ENCODE measurements at places on chromosomes 16 and 17.
A peak's percentile ranks its signal among the peaks of the same experiment; 100 is the strongest.

DNA sequence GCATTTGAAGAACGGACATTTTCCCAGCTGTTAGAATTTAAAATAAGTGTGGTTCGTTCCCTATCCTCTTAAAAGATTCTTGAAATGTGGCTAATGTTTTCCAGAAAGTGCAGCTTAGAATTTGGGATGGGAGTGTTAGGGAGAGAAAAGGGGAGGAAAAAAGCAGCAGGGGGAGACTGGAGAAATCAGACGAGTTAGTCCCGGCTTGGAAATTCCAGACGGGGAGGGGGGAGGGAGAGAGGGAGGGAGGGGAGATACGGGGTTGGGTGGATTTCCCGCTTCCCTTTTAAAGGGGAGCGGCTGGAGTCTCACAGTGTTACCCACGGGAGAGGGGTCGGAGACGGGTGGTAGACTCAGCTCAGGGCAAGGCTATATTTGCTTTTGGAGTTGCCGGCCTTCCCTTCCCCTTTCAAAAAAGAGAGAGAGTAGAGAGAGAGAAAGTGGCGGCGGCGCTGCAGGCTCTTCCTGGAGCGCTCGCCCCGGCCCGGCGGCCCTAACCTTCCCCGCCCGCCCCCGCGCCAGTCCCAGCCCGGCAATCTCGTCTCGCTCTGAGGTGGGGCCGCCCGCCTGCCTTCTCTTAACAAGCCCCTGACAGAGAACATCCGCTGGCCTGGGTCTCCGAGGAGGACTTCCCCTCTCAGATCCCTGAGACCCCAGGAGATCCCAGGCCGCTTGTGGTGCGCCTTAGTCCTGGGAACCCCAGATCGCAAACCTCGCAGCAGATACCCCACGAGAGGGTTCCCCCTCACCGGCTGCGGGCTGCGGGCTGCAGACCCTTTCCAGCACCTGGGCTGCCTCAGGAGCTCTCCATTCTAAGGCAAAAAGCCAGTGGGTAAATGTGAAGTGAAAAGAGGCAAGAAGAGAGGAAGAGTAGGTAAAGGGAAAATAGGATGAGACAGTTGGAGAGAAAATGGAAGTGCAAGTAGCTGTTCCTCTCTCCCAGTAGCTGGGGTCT, 6.6 kb downstream of the IGF2BP1 start:
- no peak for DNase-seq

DNA sequence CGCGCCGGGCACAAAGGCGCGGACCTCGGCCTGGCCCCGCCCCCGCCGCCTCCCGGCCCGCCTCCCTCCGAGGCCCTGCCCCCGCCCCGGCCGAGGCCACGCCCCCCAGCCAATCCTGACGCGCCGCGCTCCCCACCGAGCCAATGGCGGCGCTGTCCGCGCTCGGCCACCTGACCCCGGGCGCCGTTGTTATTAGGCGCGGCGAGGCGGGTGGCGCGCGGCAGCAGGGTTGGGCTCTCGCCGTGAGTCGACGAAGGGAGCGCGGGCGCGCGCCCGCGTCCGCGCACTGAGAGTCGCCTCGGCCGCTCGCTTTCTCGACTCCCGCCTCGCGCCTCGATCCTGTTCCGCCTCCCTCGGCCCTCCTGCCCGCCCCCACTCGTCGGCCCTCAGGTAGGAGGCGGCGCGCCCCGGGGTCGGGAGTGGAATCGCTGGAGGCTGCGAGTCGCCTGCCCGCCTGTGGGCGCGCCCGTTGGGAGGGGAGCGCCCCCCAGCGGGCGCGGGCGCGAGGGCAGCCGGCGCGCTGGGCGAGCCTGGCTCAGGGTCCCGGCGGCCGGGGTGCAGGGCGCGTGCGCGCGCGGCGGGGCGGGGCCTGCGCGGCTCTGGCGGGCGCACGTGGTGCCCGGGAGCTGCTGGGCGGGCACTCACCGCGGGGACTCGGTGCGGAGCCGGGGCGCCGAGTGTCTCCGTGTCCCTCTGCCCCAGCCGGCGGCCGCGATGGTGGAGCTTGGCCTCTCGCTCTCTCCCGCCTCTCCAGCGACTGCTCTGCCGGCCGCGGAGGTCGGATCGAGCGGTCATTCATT, 405 bp upstream of the CBLN1 start:
- DNase-seq: peak; percentile 95

DNA sequence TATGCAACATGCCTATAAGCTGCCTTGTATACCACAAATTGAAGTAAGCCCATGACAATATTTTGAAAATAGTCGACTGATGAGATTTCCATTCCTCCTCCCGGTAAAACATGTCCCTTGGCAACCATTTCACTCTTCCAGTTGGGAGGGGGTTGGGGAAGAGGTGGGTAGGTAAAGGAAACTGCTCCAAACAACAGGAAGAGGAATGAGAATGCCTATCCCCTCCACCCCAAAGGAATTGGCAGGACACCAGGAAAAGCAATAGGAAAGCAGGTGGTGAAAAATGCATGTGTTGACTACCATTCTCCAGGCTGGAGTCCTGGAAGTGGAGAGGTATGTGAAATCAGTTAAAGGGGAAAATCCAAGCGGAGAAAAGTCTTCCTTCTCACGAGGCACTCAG, 455.9 kb upstream of the PSMD7 start:
- DNase-seq: no peak

- DNase-seq: no peak
Measured at GRCh38 chr16:19329932-19330331, 44.4 kb downstream of the CLEC19A start.

DNA sequence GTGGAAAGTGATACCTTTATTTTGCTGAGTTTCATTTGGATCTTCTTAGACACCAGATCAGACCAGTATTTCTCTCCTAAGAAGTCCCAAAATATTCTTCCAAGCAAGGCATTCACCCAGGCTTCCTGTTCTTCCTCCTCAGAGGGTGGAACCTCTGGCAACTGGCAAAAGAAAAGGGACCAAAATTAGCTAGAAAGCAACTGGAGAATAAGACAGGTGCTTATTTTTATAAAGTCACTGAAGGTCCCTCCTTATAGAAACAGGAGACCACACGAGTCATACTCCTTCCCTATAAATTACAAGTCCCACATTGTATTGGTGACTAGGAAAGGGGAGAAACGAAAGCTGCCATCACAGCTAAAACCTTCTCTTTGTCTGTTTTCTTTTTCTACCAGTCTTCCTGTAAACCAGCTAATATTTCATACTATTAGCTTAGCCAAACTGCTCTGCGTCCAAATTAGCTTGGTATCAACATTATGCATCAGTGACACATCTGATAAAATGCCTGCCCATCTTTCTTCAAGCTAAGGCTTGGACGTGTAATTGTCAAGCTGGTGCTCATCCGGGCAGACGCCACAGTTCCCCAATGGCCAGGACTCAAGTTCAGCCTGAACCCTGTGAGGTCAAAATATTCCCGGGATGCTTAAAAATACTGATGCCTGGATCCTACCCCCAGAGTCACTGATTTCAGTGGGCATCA, 47.5 kb upstream of the ERN1 start:
- DNase-seq: no peak

DNA sequence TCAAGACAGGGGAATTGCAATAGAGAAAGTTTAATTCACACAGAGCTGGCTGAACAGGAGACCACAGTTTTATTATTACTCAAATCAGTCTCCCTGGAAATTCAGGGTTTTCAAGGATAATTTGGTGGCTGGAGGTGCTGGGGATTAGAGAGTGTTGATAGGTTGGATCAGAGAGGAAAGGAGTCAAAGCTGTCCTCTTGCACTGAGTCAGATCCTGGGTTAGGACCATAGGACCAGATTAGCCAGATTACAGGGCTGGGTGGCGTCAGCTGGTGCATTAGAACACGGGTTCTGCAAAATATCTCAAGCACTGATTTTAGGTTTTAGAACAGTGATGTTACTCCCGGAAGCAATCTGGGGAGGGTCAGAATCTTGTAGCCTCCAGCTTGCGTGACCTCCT, 1.8 kb upstream of the NSMCE1 start:
- DNase-seq: no peak

DNA sequence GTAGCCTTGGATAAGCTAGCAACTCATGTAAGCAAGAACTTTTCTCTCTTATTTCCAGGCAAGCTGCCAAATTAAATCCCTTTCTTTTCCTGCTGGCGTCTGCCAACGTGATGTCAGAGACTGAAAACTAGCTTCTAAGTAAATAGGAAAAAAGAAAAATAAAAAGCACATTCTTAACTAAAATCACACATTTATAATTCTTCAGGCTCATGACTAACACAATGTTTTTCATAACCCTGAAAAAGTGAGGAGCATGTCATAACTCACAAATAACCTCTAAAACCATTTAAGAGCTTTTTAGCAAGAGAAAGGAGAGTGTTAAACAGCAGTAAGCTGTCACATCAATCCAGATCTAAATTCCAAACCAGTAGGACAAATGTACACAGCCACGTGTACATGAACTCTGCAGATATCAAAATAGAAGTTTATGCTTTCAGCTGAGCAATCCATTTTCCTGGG, 110.0 kb downstream of the N4BP1 start:
- DNase-seq: no peak

- no peak for DNase-seq
Measured at GRCh38 chr17:57864273-57864672, 14.4 kb upstream of the MRPS23 start.

DNA sequence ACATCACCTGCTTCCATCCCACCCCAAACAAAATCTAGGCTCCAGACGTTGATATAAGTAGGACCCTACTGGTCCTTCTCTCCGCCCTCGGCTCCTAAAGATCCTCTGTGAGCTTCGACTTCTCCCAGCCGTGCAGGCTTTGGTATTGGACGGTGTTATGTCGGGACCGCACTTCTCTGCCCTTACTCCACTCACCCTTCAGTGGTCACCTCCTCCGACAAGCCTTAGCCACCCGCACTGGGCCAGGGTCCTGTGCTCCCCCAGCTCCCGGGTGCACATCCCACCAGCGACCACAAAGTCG, 1.6 kb downstream of the PSMB10 start:
- DNase-seq: no peak

DNA sequence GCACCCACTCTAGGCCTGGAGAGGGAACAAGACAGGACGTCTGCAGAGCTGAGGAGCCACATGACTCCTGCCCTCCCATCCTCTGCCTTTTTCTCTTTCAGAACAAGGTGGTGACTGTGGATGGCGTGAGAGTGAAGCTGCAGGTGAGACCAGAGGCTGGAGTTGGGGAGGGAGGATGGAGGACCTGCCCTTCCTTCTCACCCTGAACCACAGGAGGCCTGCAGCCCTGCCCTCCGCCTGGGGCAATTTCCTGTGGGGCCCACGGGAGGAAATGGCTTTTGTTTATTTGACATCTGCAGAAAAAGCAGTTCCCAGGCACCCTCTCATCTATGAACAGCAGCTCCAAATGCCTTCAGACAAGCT, 5.1 kb downstream of the RAB37 start:
- DNase-seq: peak; percentile 85

- peak; percentile 93 for DNase-seq
Measured at GRCh38 chr17:34171245-34171818, 83.8 kb upstream of the CCL2 start.

GRCh38 chr17:68334393-68334792, 43.1 kb downstream of the ARSG start:
- DNase-seq: no peak

GRCh38 chr17:1181753-1182137, 2.0 kb upstream of the ABR start:
- DNase-seq: no peak

DNA sequence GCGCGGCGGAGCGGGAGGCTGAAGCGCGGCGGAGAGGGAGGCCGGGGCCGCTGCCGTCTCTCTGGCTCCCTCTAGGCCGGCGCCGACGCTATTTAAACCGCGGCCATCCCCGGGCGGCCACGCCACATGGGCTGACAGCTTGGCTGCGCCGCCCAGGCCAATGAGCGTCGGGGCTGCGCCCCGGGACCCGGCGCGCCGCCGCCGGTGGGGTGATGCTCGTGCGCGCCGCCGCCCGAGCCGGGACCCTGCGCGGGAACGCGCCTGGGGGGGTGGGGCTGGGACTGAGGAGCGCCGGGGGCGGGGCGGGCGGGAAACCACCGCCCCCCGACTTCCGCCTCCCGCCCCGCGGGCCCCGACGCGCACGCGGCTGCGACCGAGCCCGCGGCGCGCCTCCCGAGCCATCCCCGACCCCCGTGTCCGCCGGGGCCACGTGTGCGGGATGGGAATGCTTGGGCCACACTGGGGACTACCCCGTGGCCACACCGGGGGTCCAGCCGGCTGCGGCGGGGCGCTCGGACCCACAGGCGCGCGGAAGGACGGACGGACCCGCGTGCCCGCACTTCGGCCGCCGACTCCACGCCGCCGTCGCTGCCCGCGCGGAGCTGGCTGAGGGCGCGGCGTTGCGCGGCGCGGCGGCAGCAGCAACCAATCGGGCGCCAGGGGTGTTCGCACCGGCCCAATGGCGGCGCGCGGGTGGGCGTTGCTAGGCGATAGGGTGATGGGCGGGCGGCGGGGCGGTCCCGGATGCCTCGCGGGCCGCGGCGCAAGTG, at the start of gene FASN:
Gene FASN, minus strand, starts transcription at position 68 of the 770 bp plus-strand sequence. CDS start 1,791 bp downstream, outside the sequence.
- peak; percentile 98 for DNase-seq

DNA sequence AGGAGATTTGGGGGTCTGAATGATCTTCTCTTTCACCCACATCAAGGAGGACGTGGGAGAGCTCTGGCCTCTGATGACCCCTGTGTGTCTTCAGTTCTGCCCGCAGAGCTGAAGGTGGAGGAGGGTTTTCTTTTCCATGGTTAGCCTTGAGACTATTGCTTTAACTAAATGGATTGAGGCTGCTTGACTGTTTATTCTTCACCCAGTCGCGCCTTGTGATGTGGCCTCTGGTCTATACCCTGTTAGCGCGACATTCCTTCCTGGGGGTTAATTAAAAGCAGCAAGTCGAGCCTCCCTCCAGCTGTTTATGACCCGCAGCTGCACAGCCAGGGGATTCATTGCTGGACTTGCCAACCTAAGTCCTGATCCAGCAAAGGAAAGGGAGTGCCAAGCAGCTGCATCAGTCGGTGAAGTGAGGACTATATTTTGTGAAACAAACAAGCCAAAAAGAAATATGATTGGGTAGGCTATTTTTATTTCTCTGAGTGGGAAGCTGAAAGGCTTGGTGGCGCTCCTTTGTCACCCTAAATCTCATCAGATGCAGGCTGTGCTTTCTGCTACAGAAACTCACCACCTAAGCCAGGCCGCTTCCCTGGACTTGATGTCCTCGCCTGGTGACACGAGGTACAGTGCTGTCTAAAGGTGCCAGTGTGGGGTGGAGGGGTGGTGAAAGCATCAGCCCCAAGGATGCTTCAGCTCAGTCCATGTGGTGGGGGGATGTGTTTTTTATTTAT, 11.0 kb upstream of the SEC14L1 start:
- no peak for DNase-seq

DNA sequence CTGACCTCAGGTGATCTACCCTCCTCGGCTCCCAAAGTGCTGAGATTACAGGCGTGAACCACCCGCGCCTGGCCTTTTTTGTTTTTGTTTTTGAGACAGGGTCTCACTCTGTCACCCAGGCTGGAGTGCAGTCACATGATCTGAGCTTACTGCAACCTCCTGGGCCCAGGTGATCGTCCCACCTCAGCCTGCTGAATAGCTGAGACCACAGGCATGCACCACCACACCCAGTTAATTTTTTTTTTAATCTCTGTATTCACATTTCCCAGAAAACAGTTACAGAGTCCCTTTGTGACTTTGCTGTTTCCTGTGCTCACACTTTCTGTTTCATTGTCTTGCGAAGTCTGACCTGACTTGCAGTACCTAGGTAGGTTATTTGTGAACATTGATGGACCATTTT, 2.7 kb downstream of the CLUAP1 start:
- DNase-seq: peak; percentile 42
